Germinal center (tissue), 1 donor: ENCODE measurements at places on chromosomes 2 and 18.

DNA sequence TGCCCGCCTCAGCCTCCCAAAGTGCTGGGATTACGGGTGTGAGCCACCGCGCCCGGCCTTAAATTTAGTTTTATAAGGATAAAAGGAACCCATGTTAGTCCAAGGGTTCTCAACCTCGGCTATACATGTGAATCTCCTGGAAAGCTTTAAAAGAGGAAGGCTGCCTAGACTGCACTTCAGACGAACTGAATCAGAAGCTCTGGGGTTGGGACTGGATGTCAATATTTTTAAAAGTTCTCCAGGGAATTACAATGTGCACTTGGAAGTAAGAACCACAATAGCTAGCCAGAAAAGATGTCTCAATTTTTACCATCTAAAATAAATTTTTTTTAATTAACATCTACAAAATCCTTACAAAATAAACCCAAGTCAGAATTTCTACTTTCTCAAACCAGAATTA lies 10.1 kb downstream of the LMAN2L start:
- DNase-seq = no peak

- no peak for DNase-seq
These were observed 108.8 kb downstream of the DOCK10 start for GRCh38 chr2:224933431-224933830.

GRCh38 chr2:34806891-34807290 lies 1207.8 kb upstream of the FAM98A start:
- DNase-seq = no peak

DNA sequence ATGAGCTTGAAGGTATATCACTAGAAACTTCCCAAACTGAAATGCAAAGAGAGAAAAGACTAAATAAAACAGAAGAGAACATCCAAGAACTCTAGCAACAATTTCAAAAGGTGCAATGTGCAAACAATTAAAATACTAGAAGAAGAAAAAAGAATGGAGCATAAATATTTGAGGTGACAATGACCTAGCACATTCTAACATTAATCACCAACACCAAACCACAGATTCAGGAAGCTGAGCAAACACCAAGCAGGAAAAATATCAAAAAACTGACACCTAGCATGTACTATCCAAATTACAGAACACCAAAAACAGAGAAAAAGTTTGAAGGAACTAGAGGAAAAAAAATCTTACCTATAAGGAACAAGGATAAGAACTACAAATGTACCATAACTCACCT lies 460.8 kb downstream of the IRS1 start:
- DNase-seq = no peak

GRCh38 chr18:41227993-41228392 lies 727.0 kb upstream of the PIK3C3 start:
- no peak for DNase-seq

DNA sequence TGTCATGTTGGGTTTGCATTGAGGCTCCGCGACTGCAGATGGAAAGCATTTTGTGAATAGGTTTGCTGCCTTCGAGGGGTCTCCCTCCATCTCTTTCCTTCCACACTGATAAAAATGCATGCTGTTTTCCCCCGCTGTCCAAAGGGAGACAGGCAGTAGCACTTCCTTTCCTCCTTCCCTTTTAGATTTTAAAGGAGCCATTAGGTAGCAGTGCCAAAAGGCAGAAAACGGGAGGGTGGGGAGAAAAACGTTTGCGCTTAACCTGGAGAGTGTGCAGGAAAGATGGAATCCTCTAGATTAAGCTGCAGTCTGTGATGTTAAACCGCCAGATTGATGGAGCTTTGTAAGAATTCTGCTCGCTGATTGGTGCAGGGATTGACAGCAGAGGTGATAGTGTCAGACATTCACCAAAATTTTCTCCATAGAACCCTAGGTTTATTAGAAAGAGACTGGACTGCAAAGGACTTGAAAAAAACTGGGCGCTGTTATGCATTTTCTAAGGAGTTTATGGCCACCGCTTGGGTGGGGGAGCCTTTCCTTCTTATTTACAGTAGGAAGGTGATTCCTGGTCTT lies 688 bp downstream of the MAPRE2 start:
- peak; percentile 15 for DNase-seq

GRCh38 chr2:9548506-9548905 lies 7.1 kb downstream of the ADAM17 start:
- peak; percentile 36 for DNase-seq

GRCh38 chr2:227822416-227823003 lies 8.9 kb downstream of the CCL20 start:
- no peak for DNase-seq

GRCh38 chr18:9506046-9506792 lies 30.9 kb downstream of the RALBP1 start:
- no peak for DNase-seq

DNA sequence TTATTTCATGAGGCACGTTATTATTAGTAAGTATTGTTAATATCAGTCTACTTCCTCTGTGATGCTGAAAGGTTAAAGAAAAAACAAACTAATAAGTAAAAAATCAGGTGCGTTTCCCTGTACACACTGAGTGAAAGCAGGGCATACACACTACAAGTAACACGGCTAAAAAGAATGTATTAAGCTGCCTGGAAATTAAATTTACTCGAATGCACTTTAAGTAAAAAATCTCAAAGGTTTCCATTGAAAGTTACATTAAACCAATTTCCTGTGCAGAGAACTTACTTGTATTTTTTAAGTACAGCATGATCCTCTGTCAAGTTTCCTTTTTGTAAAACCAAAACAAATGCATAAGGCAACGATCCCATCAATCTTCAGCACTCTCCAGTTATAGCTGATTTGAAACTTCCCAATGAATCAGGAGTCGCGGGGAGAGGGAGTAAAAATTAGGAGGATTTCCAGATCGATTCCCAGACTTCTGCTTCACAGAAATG lies 633 bp downstream of the BCL2 start:
- no peak for DNase-seq

- no peak for DNase-seq
These were observed 85.3 kb downstream of the CDK15 start for GRCh38 chr2:201891676-201892075.

DNA sequence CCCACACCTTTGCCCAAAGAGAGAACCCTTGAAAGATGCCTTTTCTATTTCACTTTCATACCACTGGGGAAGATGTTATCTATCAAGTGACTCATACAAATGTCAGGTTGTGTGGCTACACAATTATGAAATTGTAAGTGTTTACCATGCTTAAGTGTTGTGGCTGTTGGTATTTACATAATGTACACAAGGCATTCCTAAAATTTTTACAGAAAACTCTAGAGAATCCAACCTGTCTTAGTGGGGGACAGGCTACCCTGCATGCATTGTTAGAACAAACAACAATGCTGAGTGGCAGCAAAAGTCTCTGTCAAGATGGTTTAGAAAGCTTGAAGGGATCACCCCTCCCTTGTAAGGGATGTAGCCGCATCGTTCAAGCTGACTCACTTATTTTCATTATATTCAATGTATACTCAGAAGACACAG lies 5.5 kb upstream of the MGAT4A start:
- DNase-seq = no peak

- no peak for DNase-seq
These were observed 87.4 kb upstream of the ITGB6 start for GRCh38 chr2:160287476-160287875.
